ENCODE measurements at places on chromosomes 6 and 20.

DNA sequence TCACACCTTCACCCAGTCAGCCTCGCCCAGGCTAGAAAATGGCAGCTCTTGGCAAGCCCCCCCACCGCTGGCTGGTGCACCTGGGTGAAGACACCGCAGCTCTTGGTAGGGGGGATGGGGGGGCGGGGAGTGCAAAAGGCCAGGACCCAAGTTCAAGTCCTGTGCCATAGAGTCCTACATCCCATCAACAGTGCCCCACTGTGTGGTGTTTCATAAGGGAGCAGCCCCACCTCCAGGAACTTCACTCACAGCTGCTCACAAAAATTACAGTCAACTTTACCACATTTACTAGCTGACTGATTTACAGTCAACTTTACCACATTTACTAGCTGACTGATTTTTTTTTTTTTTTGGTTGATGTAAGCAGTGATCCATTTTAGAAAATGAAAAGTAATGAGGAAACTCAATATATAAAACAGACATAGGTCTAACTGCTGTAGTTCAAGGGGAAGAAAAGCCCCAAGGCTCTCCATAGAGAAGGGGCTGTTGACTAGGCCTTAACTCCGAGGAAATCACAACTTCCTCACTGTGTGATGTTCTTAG lies 208.9 kb upstream of the SNX9 start:
- no peak for DNase-seq

DNA sequence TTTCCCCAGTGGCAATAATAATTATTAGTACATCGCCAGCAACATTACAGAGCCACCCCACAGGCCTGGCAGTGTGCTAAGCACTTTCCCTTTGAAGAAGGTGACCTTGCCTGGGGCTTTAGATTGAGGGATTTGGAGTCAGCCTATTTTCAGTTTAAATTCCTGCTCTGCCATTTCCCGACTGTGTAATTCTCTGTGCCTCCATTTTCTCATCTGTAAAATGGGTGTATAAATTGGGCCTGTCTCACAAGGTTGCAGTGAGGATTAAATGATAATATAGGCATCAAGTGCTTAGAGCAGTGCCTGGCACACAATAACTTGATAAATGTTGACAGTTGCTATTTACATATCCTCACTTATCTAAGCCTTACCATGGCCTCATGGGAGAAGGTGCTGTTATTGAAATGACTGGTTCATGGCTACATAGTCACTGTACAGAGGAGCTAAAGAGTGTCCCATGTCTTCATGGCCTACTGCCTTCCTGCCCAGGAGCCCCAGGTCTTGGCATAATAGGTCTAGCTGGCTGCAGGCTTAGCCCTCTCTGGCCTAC lies 5.1 kb upstream of the SCRT2 start:
- DNase-seq = no peak

- DNase-seq = no peak
Observed at GRCh38 chr6:27863962-27864905, 48.0 kb downstream of the OR2B2 start.

GRCh38 chr6:161033667-161034066 lies 42.1 kb downstream of the MAP3K4 start:
- no peak for DNase-seq

- DNase-seq = no peak
Observed at GRCh38 chr20:17761604-17762003, 61.8 kb downstream of the BANF2 start.

DNA sequence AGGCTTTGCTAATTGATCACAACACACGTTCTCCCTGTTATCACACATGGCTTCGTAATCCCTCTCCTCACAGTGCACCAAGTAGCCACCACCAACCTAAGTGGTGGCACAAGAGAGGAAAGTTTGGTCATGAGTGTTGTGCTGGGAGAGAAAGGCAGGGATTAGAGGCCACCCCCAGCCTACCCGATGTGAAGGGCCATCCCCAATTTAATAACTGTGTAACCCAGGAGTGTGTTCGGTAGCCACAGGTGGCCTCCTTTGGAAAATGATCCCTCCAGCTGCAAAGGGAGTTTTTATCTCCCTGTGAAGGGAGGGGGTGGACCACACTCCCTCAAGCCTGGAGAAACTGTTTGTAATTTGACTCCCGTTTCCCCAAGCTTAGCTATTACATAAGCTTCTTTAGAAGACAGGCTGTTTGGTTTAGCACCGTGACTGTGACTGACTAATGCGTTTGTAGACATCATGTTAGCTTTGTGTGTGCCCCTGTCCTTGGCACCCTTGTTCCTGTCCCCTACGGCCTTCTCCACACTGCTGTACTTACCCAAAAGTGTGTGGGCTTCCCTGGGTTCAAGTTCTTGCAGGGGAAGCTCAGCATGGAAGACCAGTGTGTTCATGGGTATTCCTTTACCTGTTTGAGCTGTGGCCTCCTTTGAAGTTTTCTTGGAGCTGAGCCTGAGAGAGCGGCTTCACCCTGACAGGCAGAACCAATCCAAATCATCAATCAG lies 20.6 kb downstream of the PPP1R16B start:
- DNase-seq = no peak

DNA sequence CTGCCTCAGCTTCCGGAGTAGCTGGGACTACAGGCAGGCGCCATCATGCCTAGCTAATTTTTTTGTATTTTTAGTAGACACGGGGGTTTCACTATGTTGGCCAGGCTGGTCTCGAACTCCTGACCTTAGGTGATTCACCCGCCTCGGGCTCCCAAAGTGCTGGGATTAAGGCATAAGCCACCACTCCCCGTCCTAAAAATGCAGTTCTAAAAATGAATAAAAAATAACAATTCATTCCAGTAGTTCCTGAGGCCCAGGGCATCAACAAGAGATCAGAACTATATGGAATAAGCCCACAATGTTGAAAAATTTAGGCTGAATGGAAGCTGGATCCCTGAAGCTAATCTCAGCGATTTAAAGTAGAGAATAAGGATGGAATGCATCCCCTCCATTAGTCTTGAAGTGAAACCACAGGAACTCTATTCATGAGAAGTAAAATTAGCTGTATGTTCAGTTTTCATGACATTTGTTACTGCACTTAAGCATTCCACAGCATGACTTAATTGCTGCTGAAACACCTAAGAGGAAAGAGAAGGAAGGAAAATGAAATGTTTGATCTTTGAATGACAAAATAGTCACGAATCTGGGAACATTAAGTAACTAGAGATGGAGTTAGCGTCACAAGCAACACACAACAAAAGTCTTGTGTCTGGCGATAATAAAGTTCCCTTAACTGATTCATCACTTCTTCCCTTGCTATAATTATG lies 80.4 kb upstream of the RIPOR2 start:
- DNase-seq = no peak

DNA sequence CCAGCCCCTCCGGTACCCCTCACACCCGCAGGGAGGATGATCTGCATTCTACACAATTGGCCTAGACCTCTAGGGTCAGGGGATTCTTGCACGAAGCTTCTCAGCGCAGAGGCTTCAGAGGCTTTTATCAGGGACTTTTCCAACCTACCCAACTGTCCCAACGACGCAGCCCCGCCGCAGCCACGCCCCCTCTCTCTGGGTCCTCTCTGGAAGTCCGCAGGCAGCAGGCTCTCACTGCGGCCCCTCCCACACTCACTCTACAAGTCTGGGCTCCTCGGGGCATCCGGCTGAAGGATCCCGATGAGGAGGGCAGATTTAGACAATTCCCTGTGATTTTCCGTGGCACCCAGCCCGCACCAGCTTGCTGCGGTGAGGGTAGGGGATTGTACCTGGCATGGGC lies 227.7 kb upstream of the RNF24 start:
- no peak for DNase-seq

DNA sequence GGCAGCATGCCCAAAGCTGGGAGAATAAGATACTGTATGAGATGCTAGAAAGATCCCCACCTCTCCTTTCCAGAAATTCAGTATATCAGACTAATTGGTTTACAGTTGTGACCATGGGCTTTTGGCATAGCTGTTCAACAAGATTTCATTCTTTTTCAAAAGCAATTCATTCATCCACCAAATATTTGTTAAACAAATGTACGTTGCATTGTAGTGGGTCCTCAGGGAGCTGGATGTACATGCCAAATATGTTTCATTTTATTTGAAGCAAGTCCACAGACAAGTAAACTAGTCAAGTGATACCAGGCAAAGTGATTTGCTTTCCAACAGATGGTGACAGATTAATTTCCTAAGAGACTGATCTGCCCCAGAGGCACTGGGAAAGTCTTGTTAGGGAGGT lies 85.8 kb upstream of the ESR1 start:
- no peak for DNase-seq

DNA sequence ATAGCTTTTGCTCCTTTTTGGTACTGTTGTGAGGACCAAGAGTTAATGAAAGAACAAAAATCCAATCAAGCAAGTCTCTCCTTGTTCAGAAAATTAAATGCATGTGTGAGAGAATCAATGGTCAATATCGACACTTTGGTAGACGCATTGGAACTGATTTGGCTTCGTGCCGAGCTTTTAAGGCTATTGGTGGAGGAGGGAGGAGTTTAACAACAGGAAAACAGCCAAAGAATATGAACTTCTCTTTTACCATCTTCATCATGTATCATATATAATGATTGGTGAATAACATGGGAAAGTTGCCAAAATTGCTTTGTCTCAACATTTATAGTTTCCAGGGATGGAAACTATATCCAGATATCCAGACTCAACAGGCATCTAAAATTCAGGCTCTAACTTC lies 266.5 kb upstream of the CITED2 start:
- no peak for DNase-seq

DNA sequence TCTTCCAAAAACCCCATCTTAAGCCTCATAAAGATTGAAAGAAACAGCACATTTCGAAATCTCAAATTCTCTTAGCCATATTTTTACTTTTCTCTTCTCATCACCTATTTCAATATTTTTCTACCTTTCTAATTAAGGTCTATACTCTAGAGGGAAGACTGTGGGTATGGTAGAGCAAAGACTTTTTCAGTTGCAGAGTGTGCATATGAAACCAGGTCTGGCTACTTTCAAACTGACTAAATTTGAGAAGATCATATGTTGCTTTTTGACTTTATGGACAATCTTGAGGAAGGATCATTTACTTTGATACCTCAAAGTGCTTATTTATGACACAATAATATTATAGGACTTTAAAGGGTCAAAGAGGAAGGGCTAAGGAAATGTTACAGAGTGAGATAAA lies 20.7 kb downstream of the FILIP1 start:
- DNase-seq = no peak

- DNase-seq = no peak
Observed at GRCh38 chr6:139230391-139230840, 61.4 kb downstream of the TXLNB start.

- DNase-seq = no peak
Observed at GRCh38 chr20:43936104-43936770, 21.6 kb downstream of the TOX2 start.

DNA sequence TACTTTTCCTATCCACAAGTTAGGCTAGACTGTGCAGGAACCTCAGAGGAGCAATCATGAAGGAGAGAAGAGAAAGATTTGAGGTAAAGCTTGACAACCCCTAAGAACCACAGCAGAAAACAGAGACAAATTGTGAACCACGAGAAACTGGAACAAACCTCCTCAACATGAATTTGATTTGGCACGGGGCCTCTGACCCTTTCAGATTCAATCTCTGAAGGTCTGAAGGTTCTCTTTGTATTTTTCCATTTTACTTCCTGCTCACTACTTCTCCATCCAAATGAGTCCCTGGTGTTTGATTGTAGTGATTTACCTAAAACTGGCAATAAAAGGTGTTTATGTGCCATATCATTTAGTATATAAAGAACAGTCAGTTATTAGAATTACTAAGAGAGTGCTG lies 126.1 kb upstream of the STXBP5 start:
- DNase-seq = no peak

Measured in stimulated activated CD4-positive, alpha-beta T cell treated with anti-CD3 and anti-CD28 coated beads, Interleukin-1b, Interleukin-23, amount 100 ng/mL, for 1 hour (primary cell).